Left kidney (tissue), 8 donors: ENCODE measurements at places on chromosomes 7 and 10. TPM values are rescaled to one million over a fixed set of nuclear protein-coding genes. Genes with fewer than 3 reads are reported as not detected.
A peak's percentile ranks its signal among the peaks of the same experiment; 100 is the strongest.

DNA sequence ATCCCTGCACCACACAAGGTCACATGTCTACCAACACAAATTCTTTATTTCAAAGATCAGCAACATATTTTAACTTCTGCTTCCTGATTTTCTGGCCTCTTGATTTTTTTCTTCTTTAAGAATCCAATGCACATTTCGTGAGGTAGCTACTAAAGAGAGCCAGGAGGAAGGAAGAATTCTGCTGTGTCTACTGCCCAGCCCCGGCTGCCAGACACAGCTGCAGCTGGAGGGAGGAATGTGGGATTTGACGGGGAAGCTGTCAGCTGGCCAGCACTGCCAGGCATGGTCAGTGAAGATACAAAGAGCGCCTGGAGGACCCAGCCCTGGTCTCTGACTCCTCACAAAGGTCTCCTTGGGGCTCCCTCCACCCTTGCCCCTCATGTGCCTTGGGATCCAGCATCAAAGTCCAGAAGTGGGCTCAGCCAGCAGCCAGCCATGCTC, 6.9 kb upstream of the AOC1 start:
- DNase-seq = no peak

DNA sequence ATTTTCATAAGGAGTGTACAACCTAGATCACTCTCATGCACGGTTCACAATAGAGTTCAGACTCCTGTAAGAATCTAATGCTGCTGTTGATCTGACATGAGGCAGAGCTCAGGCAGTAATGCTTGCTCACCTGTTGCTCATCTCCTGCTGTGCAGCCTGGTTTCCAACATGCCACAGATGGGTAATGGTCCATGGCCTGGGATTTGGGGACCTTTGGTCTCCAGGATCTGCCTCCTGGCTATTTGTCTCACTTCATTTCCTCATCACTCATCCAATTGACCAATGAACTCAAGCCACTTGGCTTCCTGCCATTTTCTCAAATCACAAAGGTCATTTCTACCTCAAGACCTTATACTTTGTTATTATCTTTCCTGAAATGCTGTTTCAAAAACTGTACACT, 786.1 kb downstream of the ANKRD7 start:
- no peak for DNase-seq

DNA sequence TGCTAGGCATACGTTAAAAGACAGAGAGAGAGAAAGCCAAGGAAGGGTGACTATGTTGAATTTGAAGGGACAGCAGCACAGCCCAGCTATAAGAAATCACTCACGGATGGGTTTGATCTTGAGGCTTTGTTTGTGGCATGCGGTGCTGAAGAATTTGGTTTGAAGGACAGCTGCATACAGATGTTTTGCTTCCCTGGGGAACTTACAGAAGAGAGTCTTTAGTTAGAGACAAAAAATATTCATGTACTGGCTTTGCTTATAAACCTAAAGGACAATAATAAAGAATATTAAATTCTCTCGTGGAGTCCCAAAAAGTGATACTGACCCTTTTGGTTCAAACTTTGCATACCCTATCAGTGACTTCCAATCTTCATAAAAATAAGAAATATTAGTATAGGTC, 491.4 kb downstream of the NEBL start:
- DNase-seq = no peak

DNA sequence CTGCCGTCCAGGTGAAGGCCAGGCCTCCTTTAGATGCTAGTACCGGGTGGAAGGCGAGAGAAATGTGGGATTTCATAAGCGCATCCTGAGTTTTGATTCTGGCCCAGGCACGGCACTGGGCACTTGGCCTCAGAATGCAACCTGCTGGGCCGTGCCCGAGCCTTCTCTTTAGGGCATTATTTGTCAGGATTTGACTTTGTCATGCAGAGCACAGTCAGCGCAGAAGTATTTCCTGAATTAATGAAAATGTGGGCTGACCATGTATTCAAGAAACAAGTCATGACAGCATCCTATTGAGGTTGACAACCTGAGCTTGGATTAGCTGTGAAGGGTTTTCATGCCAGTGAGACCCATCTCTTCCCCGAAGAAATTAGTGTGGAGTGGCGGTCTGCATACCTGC, 34.4 kb downstream of the RCC1L start:
- DNase-seq = no peak

- no peak for DNase-seq
Measured at GRCh38 chr7:157674715-157675426, 338.1 kb downstream of the DNAJB6 start.

The PLXDC2 gene
- polyA plus RNA-seq = 32.9 TPM

DNA sequence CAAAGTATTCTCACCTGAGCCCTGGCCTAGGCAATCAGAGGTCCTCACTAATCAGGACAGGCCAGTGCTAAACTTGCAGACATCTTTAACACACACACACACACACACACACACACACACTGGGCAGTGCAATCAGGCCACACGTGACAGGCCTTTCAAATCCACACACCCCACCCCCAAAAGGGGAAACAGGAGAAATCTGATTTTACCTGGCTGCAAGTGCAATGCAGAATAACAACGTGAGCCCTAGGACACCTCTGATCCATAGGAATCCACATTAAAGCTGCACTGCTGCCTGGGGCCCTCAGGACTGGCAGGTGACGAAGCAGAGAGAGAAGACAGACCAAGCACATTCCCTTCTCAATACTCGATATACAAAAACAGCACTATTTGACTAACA, 218.9 kb downstream of the FAM107B start:
- DNase-seq = no peak

The ZNF804B gene
- polyA plus RNA-seq = 0.42 TPM

DNA sequence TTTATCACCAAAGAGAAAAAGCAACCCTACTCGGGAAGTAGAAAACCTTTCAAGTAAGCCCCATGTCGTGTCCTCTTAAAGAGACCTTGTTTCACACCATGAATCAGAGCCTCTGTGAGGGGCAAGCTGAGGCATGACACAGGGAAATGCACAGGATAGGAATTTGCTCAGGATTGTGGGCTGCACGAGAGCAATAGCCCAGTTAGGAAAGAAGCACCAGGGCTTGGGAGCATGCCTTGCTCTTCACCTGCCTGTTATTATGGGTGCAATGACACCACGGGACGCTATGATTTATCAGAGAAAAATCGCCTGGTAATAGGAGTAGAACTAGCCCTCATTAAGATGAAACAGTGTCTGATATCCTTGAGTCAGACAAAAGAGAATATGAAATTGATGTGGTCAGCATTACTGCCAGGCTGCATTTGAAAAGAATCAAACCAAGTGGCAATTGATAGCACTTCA, 562.9 kb upstream of the NRP1 start:
- no peak for DNase-seq

- DNase-seq = peak; percentile 21
Measured at GRCh38 chr10:112471878-112472487, 25.0 kb downstream of the VTI1A start.

The STAM gene
- polyA plus RNA-seq = 36.8 TPM

DNA sequence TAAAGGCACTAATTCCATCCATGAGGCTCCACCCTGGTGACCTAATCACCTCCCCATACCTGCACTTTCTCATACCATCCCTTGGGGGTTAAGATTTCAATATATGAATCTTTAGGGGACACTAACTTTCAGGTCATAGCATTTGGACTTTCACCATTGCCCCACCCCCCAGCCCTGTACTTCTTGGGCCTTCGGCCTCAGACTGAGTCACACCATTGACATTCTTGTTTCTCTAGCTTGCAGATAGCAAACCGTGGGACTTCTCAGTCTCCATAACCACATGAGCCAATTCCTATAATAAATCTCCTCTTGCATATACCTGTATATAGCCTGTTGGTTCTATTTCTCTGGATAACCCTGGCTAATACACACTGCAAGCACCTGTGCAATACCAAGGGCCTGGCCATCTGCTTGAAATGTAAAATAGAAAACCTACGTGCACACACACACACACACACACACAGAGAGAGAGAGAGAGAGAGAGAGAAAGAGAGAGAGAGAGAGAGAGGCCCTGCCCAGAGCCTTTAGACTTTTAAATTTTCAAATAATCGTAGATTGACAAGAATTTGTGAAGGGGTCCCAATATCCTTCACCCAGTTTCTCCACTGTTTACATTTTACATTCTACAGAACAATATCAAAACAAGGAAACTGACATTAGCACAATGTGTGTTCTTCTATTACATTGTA, 25.3 kb downstream of the ANXA8 start:
- DNase-seq = no peak

- no peak for DNase-seq
Measured at GRCh38 chr7:108227366-108227765, 97.2 kb upstream of the LAMB4 start.

The IFIT3 gene
- polyA plus RNA-seq = 14.2 TPM

The VWDE gene
- polyA plus RNA-seq = 8.7 TPM
